ENCODE measurements at places on chromosomes 1 and 21.

DNA sequence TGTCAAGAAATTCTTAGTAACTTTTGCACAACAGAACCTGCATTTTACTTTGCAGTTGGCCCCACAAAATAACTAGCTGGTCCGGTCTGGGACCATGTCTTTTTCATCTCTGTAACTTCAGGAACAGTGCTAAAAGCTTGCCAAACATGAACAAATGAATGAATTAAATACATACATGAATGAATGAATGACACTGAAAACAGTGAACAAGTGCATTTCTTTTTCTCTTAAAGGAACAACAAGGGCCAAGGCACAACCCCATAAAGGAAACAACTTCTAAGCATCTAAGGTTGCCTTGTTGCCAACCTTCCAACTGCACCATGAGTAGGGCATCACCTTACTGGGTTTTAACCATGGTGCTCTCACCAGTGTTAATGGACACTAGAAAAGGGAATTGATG, 534.4 kb upstream of the PKN2 start:
- DNase-seq = no peak

DNA sequence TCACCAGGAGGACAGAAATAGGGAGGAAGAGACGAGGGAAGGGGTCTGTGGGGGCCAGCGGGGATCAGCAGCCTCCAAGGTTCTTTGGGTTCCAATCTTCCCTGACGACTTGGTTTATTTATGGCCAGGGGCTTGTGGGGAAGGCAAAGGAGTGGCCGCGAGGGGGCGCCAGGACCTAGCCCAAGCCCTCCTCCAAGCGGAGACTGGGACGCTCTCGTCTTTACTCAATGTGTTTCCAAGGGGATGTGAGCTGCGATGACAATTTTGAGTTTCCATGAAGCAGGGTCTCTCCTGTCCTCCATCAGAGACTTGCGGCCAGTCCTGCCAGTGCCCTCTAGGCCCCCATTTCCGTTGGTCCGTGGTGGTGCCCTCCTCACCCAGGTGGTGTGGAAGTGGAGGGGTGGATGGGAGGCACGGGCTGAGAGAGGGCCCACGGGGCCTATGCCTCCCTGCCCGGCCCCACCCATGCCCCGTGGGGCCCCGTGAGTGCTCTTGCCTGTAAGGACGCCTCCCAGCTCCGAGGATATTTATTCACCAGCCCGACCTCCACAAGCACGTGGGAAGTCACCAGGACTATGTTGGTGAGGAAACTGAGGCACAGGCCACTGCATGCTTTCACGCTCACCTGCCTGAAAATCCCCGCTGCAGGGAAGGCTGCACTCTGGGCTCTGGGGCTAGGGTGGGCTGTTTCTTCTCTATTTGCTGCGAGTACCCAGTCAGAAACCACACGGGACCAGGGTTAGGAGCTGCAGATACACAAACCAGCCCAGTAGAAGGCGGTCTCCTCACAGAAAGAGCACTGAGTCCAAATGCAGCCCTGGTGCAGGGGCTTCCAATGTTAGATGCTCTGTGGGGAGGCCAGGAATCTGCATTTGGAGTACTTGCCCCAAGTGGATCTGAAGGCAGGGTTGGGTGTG, 26.5 kb downstream of the DMRTB1 start:
- DNase-seq = no peak

GRCh38 chr1:115067161-115067859, 22.0 kb downstream of the TSPAN2 start:
- DNase-seq = no peak

GRCh38 chr1:2415801-2416208, 3.4 kb upstream of the PEX10 start:
- no peak for DNase-seq

GRCh38 chr21:43311301-43311817, 115.6 kb downstream of the SIK1 start:
- DNase-seq = no peak

GRCh38 chr1:233883671-233884070, 20.8 kb upstream of the SLC35F3 start:
- DNase-seq = no peak

DNA sequence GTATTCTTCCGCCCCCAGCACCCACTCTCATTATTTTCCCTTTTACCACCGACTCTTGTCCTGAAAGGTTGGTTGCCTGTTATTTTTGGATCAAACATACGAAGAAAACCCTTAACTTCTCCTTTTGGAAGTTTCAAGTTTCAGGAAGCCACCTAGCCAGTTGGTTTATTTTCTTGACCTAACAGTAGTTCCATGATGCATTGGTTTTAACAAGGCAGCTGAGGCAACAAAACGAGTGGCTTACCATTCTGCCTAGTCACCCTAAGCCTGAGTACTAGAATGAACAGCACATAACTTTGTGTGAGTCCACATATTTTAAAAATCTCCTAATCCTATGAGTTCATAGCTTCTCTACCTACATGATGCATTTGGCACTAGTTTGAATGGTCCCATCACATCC, 28.9 kb downstream of the OLFM3 start:
- no peak for DNase-seq

GRCh38 chr1:9195651-9196050, 38.9 kb upstream of the H6PD start:
- no peak for DNase-seq

- DNase-seq = no peak
These were observed 272.9 kb downstream of the NEGR1 start for GRCh38 chr1:72009173-72010093.

DNA sequence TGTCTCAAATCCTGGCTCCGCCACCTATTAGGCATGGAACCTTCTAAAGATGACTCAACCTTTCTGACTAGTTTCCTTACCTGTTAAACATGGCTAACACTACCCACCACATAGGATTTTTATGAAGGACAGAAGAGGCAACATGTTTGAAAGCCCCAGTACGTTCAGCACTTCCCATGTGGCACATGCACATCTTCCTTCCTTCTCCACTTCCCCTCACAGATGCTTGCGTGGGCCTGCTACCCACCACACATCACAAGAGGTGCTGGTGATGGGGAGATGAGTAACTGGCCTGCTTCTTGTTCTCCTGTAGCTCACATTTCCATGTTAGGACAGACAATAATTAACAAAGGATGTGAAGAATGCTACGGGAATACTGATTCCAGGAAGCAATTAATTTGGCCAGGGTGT, 7.1 kb downstream of the ZBTB21 start:
- DNase-seq = no peak

GRCh38 chr1:84912726-84913554, 19.9 kb upstream of the LPAR3 start:
- no peak for DNase-seq

DNA sequence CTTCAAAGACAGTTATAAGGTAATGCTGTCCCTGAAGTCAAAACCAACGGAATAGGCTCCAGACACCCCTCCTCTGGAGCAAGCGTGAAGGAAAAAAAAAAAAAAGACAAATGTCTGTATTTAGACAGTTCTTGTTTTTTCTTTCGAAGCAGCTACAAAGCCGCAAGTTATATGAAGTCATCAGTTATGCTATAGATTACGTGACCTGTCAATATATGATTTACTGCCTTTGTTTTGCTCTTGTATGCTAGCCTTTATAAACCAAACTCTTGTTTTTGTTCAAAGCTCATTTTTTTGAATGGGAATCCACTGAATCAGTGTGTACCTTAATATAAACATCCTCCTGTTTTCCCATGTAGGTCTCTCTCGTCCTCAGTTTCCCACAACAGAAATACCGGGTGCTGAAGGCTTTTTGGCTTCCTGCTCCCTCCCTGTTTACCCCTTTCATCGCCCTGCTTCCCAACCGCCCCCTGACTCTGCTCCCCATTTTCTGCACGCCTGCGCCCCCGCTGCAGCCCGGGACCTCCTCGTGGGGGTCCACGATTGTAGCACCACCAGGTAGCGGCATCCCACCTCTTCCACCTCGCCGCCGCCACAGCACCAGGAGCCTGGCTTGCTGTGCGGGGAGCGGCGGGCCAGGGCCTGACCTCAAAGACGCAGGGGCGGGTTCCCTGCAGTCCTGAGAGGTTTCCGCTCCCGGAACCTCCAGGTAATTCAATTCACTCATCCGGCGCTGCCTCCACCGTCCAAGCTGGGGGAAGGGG, 5.2 kb upstream of the ZNF678 start:
- DNase-seq = no peak

GRCh38 chr1:51877434-51878307, 856 bp downstream of the NRDC start:
- no peak for DNase-seq

DNA sequence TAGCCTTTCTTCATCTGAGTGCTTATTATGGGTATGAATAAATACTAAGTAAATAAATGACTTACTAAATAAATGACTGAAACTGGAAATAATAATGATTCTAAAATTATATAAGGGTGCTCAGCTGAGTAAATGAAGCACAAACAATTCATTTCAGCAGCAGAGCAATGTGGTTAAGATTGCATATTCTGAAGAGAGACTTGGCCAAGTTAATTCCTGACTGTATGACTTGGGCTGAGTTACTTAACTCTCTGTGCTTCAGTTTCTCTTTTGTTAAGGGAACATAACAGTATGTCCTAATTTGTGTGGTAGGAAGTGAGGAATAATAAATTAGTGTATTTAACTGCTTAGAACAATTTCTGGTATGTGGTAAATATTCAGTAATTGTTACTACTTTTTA, 19.1 kb downstream of the AGL start:
- no peak for DNase-seq

- DNase-seq = no peak
These were observed 26.3 kb upstream of the ATF3 start for GRCh38 chr1:212582291-212582690.

GRCh38 chr21:37538971-37539590, 172.5 kb downstream of the DYRK1A start:
- DNase-seq = no peak

- no peak for DNase-seq
These were observed 39.1 kb downstream of the CLIC6 start for GRCh38 chr21:34707876-34708325.

DNA sequence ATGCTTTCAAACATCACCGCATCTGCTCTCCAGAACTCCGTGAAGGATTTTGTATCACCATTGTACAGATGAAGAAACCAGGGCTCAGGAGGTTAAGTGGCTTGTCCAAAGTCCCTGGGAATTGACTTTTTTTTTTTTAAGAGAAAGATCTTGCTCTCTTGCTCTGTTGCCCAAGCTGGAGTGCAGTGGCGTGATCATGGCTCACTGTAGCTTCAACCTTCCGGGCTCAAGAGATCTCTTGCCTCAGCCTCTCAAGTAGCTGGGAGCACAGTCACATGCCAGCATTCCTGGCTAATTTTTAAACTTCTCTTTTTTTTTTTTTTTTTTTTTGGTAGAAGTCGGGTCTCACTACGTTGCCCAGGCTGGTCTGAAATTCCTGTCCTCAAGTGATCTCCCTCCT, 6.9 kb upstream of the TAS1R2 start:
- DNase-seq = no peak

GRCh38 chr1:112253366-112253765, 142.6 kb upstream of the CTTNBP2NL start:
- no peak for DNase-seq

GRCh38 chr1:36349839-36350238, 26.4 kb upstream of the EVA1B start:
- DNase-seq = no peak

DNA sequence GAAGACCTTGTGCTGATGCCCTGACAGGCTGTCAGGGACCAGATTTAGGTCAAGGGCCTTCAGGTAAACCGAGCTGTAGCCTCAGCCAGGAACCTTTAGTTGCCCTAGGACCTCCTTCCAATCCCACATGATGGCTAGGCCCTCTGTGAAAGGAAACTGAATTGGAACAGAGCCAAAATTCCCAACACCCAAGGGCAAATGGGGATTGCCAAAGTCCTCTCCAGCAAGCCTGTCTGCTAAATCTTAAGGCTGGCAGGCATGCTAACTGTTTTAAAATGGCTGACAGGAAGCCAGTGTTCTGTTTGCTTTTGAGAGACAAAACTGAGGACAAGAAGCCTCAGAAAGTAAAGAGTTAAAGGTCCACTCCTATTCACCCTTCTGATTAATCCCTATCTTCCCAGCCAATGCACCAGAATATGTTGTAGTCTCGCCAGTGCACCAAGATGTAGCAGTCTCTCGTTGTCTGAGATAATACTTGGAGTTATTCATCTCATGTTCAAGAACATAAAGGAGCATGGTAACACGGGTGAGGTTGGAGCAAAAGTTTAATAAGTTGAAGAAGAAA, 35.1 kb downstream of the MSTO1 start:
- no peak for DNase-seq

- no peak for DNase-seq
These were observed 32.4 kb upstream of the SERTAD4 start for GRCh38 chr1:210200124-210200736.

DNA sequence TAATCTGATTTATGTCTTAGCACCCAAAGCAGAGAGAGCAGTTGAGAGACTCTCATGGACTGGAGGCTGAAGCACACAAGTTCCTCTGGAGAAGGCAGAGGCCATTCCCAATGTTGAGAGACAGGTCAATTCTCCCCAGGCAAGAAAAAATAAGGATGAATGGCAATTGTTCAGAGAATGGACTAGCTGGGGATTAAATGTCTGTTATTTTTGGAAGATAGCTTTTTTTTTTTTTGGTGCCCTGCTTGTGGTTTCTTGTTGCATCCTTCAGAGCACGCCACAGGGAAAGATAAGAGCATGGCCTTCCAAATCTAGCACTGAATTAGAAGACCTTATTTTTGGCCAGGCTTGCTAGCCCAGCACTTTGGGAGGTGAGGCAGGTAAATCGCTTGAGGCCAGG, 65.6 kb upstream of the ERRFI1 start:
- no peak for DNase-seq

DNA sequence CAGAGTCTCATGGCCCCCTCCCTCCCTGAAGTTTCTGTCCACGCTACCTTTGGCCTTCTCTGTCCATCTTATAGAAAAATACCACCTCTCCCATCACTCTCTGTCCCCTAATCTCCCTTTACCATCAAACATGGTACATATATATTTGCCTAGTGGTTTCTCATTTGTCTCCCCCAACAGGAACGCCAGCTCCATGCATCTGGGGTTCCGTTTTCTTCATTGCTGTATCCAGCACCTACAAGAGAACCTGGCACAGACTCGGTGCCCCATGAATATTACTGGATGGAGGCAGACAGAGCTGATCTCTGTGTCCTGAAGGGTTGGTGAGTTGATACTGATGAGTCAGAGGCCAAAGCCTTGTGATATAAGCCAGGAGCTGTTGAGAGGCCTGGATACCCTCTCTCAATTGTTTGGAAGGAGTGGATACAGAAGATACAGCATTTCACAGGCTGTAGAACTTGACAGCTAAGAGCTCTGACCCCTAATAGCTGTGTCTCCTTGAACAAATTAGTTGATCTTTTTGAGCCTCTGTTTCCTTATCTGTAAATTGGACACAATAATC, 21.9 kb downstream of the HEYL start:
- no peak for DNase-seq

DNA sequence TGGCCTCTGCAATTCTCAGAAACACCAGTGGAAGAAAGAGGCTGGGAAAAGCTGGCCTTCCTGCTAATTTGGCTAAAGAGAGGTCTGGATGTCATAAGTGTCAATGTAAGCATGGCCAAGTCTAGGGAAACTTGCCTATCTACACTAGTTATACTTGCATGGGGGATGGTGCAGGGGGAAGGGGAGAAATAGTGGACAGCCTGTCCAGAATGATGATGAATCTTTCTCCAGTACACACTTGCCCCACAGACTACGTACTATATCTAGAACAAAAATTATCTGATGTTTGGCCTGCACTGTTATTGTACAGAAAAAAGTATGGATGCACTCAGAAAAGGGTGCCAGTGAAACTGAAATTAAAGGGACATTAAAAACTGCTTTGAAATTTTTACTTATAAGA, 114.5 kb downstream of the SLC25A24 start:
- no peak for DNase-seq

- DNase-seq = no peak
These were observed 7.3 kb upstream of the TMEM52 start for GRCh38 chr1:1926346-1926811.
